Activated CD8-positive, alpha-beta memory T cell treated with anti-CD3 and anti-CD28 coated beads, Interleukin-2, amount 10 ng/mL, durations not matched to agents 7 days and 5 days (primary cell): ENCODE measurements at places on chromosomes 4 and X.

GRCh38 chr4:185080545-185080944 is 62.3 kb downstream of the HELT start:
- DNase-seq, result no peak

DNA sequence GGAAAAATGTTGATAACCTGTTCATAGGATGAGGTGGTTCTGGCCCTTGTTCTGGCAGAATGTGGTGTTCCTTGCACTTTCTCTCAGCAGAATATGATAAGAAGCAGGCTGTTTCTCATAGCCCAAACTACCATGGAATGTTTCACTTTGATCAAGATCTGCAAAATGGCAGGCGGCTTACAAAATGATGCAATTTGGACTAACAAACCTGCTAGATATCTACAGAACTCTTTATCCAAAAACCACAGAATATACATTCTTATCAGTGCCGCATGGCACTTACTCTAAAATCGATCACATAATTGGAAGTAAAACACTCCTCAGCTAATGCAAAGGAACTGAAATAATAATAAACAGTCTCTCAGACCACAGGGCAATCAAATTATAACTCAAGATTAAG is 55.9 kb upstream of the ABCB7 start:
- DNase-seq, result no peak

DNA sequence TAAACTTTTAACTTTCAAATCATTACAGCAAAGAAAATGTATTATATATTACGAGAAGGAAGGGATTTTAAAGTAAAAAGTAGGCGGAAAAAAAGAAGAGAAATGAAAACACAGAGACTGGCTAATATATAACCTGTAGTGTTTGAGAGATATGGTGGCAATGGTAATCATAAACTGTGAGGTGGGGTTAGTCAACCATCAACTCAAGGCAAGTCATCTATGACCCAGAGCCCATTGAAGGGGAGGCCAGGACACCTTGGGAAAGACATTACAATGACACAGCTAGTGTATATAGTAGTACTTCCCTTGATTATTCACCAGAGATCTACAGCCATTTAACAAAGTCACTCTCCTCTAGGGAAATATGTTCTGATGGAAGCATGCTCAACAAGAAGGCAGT is 423.9 kb upstream of the PITX2 start:
- no peak for DNase-seq

DNA sequence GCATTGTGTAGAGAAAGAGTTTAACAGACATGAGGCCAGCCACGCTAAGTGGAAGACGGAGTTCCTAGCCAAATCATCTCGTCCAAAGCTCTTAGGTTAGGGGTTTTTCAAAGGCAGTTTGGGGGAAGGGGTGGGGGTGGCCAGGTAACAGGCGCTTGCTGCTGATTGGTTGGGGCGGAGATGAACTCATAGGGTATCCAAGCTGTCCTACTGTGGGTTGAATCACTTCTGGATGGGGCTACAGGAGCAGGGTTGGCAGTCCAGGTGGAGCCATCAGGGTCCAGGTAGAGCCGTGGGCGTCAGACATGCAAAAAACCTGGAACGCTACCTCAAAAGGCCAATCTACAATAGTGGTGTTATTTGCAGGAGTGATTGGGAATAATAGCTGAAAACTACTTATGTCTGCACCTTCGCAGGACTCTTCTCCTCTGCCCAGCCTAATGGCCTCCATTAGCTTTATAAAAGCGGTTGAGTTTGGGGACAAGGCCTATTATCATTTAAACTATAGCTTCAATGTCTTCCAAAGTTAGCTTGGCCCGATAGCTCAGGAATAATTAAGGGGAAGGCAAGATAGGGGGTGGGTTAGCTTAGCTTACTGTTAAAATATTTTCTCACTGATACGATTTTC is 579.6 kb downstream of the NLGN4X start:
- no peak for DNase-seq

DNA sequence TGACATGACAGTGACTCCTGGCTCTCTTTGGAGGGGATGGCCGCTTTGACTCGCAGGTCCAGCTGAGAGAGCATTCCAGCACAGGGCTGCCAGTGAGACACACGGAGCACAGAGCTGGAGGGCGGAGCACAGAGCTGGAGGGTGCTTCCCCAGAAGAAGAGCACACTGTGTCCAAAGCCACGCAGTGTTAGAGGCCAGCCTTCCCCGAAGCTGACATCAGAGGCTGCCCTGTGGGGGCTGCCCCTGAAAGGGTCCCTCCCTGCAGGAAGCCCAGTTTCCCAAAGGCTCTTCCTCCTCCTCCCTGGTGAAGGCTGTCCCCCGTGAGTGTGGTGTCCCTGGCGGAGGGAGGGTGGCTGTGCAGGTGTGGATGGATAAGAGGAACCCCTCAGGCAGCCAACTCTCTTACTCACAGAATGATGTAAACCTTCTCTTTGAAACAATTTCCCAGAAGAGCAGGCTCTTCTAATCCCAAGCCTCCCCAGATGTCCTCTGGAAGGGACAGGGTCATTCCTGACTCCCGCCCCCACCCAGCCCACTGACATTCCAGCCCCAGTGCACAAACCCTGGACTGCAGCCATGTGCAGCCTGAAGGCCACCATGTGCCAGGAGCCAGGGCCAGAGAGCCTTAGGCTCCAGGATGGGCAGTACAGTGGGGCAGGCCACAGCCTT is 53.4 kb downstream of the PSAPL1 start:
- no peak for DNase-seq

DNA sequence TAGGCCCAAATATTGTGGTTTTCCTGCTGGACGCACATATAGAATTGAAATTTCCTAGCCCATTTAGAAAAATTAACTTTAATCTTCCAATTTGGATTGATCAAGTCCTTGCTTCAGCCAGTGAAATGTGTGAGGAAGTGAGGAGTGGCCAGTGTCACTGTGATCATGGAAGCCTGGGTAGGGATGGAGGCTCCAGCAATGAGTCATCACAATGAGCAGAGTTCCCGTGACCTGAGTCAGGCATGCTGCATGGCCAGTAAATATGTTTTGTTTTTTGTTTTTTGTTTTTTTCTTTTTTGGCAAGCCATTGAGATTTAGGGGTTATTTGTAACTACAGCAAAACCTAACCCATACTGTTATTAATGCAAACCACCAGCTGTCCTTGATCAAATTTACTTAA is 52.1 kb downstream of the IDS start:
- DNase-seq, result no peak
